ENCODE measurements at places on chromosomes 7 and 10. TPM values are rescaled to one million over a fixed set of nuclear protein-coding genes. Genes with fewer than 3 reads are reported as not detected.

GRCh38 chr7:85018498-85018897, 168.4 kb downstream of the SEMA3D start:
- no peak for DNase-seq

GRCh38 chr10:113491967-113492565, 60.8 kb upstream of the HABP2 start:
- no peak for DNase-seq

Gene AASS
- 0.76 TPM for total RNA-seq

GRCh38 chr7:29038463-29038862, 80.3 kb upstream of the TRIL start:
- no peak for DNase-seq

Gene LRRN3
- 34.8 TPM for total RNA-seq

DNA sequence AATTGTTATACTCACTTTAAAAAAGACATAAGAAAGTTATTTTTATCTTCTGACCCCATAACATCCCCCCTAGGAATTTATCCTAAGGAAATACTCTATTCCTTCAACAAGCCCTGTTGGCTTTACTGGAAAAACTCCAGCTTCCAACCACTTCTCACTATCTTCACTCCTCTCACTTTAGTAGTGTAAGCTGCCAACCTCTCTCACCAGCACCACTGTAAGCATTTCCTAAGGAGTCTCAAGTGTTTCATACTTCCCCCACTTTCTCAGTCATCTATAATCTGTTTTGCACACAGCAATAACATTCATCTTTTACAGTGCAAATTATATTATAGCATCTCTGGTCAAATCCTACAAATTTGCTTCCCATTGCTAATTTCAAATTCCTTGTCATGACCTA, 45.8 kb downstream of the GPR85 start:
- DNase-seq, result no peak

Gene AMPH
- not detected for total RNA-seq

Gene DPYSL4
- total RNA-seq, result 23.2 TPM

DNA sequence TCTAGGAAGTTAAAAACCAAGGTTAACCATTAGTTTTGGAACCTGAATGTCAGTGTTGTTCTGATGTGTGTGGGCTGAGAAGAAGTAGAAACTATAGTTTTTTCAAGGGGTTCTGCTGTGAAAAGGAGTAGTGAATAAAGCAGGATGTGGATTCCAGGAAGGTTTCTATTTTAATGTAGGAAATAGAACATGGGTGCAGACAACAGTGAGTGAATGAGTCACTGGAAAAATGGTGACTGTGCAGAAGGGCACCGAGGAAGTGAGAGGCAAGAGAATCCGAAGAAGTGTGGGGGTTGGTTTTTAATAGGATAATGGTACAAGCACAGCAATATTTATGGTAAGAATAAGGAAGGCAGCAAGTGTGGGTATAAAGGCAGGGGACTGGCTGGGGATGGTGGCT, 120.4 kb downstream of the ARHGAP21 start:
- DNase-seq, result peak; percentile 33

All from activated CD8-positive, alpha-beta T cell treated with anti-CD3 and anti-CD28 coated beads for 36 hours (primary cell).